T-helper 22 cell (primary cell): ENCODE measurements at places on chromosomes 2 and 18.

DNA sequence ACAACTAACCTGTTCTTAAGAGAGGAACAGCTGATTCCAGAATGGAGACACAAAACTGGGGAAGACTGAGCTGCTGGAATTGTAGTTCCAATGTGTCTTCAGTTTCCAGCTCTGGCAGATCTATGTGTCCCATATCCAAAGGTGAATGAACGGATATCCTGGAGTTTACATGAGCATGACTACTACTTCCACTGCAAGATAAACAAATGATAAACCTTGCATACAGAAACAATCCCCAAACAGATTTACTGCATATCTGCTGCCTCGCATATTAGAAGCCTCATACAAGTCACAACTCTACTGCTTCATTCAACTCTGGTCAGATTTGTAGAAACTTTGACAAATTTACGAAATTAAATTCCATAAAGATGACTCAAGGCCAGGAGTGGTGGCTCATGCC is 15.0 kb downstream of the RTTN start:
- DNase-seq: no peak

DNA sequence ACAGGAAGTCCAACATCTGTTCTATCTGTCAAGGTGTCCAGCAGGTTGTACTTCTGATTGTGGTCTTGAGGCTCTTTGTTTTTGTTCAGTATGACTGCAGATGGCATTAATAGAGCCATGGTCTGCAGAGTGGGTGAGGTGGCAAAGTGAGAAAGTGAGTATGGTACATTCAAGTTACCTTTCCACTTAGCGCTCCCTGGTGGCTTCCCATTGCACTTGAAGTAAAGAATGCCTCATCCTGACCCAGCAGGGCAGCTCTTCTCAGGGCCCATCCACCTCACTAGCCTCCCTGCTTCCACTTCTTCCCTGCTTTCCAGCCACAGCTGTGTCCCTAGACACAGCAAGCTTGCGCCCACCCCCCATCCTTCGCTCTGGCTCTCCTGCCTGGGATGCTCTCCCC is 148.0 kb upstream of the ALPP start:
- DNase-seq: no peak

- no peak for DNase-seq
These were observed 26.8 kb downstream of the PPP1CB start for GRCh38 chr2:28778392-28778791.

- no peak for DNase-seq
These were observed 4.8 kb downstream of the EPHA4 start for GRCh38 chr2:221567231-221567760.

- DNase-seq: no peak
These were observed 56.7 kb downstream of the CCDC74A start for GRCh38 chr2:131584380-131584779.

DNA sequence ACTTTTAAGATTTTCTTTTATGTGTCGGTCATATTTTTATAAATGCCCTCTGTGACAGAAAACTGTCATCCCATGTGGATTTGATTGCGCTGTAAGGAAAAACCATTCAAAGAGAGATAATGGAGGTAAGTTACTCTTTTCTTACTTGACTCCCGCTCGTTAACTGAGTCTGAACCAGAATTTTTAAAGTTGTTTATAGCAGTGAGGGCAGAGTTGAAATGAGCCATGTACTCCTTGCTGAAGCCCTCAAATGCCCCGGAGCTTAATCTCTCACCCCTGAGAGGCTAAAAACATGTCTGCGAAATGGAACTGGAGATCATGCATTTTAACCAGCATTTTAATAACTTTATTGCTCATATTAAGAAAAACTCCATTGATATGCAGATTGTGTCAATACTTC is 320.0 kb upstream of the SOX11 start:
- no peak for DNase-seq
